ENCODE measurements at places on chromosomes 7 and 10.
A peak's percentile ranks its signal among the peaks of the same experiment; 100 is the strongest.

- DNase-seq, result no peak
Observed at GRCh38 chr7:47387506-47387905, 194.4 kb downstream of the TNS3 start.

- no peak for DNase-seq
Observed at GRCh38 chr7:144723301-144723700, 112.6 kb downstream of the TPK1 start.

DNA sequence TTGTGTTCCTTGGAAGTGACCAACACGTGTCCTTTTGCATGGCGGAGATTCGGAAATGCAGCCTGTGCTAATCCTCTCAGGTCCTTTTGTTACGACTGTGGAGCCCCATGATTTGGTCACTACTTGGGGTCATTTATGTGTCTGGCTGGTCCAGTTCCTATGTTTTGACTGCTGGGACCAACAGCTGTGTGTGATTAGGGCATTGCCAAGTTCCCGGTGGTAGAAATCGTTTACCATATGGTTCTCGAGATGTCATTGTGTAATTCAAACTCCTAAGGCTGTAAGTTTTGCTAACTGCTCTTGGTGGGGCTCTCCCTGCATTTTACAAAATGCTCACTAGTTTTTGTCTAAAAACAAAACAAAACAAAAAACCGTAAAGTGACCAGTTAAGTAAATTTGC lies 62.0 kb downstream of the CCNY start:
- DNase-seq, result no peak

GRCh38 chr7:133575726-133576440 lies 323.0 kb downstream of the EXOC4 start:
- DNase-seq, result no peak

- DNase-seq, result no peak
Observed at GRCh38 chr10:110425684-110426293, 71.9 kb upstream of the DUSP5 start.

DNA sequence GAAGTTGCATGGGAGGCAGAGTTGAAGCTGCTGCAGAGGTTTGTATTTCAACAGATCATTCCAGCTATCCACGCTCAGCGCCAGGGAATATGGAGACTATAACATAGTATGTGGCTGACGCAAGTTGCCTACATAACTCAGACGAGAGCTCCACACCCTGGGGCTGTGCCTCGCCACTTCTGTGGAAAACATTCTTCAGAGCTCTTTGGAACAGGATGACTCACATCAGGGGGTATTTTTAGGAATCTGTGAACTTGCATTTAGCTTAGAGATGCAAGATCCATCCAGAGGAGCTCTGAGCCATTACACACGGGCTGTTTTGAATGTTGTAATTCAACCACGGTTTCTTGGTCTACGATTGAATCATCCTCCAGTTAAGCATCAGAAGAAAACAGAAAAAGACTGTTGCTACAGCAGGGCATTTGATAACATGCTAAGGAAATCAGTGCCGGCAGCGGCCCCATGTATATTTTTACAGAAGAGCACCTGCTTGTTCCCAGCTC lies 481.5 kb upstream of the AKR1E2 start:
- DNase-seq, result no peak

DNA sequence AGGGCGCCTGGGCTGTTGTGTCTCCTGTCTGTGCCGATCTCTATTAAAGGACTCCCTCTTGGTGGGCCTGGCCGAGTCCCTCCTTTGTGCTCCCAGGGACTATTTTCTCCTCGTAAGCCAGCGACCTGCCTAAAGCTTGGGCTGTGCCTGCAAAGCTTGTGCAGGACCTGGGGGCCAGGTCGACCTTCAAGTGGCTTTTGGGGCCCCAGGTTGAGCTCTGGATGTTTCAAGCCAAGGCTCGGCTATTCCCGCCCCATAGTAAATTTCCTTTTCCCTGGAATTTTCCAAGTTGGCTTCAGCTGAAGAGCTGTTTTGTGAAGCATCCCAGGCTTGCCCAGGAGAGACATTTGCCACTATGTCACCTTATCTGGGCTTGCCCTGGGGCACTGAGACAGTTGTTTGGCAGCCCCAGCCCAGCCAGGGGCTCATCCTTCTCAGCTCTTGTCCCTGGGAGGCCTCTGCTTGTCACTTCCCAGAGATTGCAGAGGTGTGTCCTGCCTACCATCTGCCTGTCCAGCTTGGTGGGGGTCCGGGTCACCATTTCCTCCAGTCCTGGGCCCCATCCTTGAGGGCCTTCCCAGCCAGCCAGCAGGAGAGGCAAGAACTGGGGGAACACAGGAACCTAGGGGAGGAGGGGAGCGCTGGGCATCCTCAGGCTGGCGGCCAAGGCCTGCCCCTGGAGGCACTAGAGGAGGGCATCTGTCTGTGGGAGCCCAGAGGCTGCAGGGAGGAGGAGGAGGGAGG lies 20.2 kb downstream of the ZMIZ2 start:
- no peak for DNase-seq

DNA sequence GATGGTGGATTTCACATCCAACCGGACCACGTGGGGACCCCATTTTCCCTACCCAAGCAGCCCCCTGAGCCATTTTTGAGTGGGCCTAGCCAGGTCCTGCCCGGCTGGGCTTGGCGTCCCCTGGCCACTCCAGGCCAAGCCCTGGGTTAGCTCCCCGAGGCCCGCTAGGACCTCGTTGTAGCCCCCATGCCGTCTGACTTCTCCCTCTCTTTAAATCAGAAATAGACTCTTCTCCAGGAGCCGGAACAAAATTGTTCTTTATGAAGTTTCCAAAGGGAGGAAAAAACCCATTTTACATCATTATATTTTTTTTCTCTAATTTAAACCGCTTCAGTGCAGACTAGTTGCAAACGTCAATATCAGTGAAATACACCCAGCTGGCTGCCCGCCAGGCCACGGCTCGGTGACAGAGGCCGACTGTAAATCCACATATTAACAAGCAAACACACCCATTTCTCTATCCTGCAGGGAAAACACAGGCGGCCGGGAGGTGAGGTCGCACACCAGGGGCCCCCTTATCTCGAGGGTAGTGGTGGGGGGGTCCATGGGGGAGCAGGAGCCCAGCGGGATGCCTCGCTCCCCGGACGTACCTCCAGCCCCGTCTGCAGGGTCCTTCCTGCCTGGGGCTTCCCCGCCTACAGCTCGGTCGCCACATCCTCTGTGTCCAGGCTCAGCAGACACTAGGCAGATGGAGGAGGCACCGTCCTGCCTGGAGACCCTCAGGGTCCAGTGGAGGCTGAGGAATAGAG lies 72.7 kb downstream of the ELFN1 start:
- DNase-seq, result peak; percentile 28

DNA sequence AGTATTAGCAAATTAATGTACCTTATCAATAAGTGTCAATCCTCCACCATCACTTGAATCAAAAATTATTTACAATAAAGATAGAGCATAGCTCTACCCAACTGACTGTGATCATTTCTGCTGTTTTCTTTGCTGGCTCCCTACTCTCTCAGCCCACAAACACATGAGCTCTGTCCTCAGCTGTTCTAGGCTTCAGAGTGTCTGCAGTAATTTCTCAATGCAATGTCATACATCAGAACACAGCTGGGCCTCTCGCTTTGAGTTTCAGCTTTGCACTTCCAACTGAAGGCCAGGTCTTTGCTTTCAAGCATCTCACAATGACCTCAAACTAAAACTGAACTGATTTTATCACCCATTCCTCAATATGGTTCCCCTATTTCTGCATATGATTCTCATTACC lies 55.7 kb downstream of the RNF133 start:
- no peak for DNase-seq

DNA sequence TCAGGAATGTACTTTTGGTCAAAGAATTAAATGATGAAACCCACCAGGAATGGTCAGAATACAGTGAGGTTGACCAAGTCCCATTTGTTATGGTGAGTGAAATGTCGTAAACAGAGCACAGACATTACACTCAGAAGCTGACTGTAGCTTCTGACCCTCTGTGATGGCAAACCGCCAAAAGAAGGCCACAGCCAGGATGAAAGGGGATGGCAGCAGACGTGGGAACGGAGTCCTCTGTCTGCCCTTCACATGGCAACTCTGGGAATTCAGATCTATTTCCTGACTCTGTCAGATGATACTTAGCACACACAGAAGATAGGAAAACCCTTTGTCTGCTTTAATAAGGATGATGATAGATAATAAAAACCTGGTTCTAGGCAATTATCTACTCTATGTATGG lies 757.1 kb downstream of the SORCS3 start:
- DNase-seq, result no peak

All from effector memory CD8-positive, alpha-beta T cell (primary cell).